ENCODE measurements at places on chromosomes 6 and 20.

DNA sequence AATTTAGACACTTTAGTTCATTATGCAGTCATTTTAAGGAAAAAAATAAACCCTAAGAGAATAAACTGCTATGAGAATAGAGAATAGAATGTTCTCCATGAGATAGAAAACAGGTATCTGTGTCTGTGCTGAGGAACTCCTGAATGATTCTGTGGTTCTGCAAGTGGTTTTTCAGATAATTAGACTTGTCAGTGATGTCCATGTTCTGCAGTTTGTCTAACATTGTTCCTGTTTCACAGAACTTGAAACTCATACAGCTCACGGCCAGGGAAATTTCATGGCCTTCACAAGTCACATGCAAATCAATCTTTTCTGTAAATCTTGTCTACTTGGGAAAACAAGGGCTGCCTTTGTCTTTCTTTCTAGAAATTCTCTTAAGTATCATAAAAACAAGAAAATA, 73.4 kb upstream of the HMGCLL1 start:
- DNase-seq, result no peak

DNA sequence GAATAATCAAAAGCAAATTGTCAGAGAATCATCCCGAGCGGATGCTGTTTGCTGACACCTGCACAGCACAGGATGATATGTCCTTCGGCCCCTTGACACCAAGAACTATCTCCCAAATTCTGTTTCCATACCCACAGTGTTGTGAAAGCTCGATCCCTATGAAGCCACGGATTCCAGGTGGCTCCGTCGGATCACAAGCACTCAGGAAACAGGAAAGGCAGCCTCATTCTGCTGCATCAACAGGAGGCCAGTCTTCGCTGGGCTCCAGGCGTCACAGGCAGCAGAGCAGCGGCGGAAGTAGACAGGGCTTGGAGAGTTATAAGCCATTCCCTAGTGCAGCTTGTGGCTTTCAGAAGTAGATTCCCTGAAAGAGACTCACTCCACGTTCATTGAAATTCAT, 342.3 kb downstream of the C6orf118 start:
- no peak for DNase-seq

DNA sequence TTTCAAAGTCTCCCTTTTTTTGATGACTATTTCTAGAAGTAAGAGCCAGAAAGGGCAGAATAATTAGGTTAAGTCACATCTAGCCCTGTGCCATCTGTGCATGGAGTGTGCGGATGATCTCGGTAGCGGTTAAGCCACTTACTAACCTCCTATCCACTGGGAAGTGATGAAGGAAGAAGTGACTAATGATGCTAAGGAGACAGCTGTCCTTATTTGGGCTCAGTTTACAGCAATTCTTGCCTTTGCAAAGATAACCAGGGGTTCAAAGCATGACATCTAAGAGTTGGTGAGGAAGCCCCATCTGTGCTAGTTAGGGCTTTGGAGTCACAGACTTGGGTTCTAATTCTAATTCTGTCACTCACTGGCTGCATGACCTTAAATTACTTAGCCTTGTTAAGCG, 62.4 kb upstream of the RREB1 start:
- DNase-seq, result no peak

DNA sequence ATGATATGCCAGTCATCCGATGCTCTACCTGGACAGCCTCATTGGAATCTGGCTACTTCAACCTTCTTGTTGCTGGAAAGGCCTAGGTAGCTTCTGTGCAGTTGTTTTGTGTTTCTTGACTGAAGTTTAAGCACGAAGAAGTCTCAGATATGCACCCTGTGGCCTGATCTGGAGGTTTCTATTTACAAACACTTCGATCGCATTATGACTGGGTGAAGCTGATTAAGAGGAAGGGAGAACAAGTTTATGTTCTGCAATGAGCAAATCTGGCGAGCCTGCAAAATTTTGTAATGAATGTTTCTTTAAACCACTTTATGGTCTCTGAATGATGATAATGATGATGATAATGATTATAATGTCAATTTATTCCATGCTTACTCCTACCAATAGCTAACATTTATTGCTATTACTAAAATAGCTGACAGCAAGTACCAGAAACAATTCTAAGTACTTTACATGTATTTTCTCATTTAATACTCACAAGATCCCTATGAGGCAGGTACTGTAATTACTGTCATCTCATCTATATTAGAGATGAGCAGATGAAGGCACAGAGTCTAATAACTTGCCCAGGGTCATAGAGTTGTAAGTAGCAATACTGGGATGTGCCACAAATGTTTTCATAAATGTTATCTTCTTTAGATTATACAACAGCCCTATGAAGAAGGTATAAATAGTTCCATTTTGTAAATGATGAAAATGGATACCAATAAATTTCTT, 126.1 kb upstream of the UST start:
- DNase-seq, result no peak

DNA sequence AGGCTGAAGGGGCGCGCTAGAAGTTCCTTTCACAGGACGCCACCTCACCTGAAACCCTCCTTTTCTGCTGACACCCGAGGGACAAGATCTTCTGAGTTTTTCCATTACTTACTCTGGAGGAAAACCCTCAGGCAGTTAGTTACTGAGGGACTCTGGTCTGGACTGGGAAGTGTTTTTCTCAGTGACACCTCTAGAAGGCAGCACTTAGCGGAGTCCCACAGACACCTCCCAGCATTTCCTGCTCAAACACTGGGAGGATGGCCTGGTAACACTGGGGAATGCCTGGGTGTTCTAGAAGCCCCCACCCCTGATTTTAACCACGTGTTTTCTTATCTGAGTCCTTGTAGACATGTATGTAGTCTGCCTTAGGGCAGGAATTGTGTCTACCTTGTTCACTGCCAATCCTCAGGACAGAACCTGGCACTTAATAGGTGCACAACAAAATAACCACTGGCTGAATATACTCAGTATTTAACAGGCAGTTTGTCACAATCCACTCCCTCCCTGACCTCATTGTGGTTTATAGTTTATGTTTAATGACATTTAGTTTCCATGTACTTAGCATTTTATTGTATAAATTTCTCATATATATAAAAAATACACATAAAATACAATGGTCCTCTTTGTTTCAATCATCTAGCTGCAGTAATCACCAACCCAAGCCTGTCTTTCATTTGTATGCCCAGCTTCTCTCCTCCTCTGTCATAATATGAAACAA, 4.8 kb downstream of the GSTA3 start:
- no peak for DNase-seq

DNA sequence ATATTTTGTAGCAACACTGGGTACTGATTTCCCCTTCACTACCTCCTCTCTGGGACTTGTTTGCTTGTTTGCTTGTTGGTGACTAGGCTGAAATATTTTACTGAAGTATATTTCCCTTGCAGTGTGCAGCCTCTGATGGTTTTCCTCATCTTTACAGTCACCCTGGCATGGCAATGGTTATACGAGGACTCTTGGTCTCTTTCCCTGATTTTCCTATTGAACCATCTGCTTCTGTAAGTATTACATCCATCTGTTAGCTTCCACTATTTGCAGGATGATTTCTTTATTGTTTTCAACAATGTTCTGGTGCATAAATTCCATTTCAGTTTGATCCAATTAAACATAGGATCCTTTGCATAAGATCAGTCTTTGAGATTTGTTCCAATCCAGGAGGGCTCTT, 465.1 kb downstream of the MEI4 start:
- DNase-seq, result no peak
